ENCODE measurements at places on chromosomes 12 and 14.

GRCh38 chr14:26870096-26870495 is 272.3 kb upstream of the NOVA1 start:
- H3K27ac ChIP-seq: no peak overlapping the region
- H3K27me3 ChIP-seq: no peaks in the 10 kb centered on the region
- H3K4me3 ChIP-seq: no peak overlapping the region

GRCh38 chr12:130157998-130158753 is 4.1 kb upstream of the FZD10 start:
- H3K36me3 ChIP-seq: no peaks in the 10 kb centered on the region
- peaks cover 4% of the 10 kb centered on the region for H3K4me1 ChIP-seq
- no peak overlapping the region for H3K27ac ChIP-seq
- no peak overlapping the region for H3K4me3 ChIP-seq
- DNase-seq: no peak

GRCh38 chr14:65661865-65662264 is 249.3 kb downstream of the FUT8 start:
- H3K4me1 ChIP-seq: no peaks in the 10 kb centered on the region
- H3K4me3 ChIP-seq: no peak overlapping the region
- H3K27me3 ChIP-seq: no peaks in the 10 kb centered on the region
- no peaks in the 10 kb centered on the region for H3K36me3 ChIP-seq
- no peak for DNase-seq

DNA sequence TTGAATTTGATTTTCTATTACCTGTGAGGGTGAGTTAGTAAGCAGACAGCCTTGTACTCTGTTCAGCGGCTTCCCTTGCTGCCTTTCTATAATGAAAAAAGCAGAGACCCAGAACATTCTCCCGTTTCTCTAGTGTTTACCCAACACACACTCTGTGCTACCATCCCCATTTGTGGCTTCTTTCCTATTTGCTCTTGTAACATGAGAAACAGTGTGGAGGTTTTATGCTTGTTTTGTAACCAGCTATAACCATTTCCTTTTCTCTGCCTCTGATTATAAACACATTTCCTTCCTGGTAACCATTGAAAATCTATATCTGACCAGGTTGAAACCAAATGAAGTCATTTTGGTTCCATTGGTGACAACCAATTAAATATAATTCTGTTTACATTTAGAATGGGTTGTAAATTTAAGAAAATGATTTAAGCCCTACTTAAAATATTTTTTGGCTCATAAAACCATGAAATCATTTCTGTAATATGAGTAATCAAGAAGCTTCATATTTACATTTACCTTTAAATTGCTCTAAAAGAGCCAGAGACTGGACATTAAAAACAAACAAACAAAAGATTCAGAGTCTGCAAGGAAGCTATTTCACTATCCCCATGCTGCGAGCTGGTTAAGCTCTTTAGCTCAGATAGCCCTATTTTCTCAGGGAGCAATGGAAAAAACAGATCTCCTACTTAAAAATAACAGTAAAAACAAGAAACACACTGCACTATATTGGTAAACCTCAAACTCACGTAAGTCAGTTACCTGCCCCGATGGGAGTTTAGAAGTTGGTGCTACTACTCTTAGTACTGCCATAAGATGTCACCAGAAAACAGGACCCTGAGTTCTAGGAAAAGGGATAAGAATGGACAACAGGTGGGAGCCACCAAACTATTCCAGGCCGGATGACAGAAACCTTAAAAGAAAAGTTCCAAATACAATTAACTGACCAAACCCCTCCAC is 206.5 kb upstream of the EEA1 start:
- H3K36me3 ChIP-seq: no peaks in the 10 kb centered on the region
- H3K4me3 ChIP-seq: no peak overlapping the region
- peaks cover 7% of the 10 kb centered on the region for H3K4me1 ChIP-seq
- no peaks in the 10 kb centered on the region for H3K27me3 ChIP-seq

DNA sequence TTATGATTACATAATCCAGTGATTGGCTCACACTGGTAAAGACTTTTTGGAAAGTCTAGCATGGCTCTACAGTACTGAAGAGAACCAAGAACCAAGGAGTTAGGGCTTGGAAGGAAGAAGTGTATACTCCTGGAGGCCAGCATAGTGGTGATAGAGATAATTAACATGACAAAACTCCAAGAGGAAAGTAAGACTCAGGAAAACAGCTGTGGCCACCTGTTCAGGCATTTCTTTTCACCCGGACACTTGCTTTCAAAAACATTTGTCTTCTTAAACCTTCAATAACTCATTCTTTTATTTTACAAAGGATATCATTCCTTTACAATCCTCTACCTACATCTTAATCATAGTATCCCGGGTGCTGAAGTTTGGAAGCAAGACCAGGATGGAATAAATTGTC is 50.9 kb downstream of the KLHL28 start:
- no peak overlapping the region for H3K27ac ChIP-seq
- H3K36me3 ChIP-seq: no peaks in the 10 kb centered on the region
- H3K4me3 ChIP-seq: no peak overlapping the region
- peaks cover 3% of the 10 kb centered on the region for H3K4me1 ChIP-seq
- peaks cover 24% of the 10 kb centered on the region for H3K27me3 ChIP-seq

- no peaks in the 10 kb centered on the region for H3K36me3 ChIP-seq
- no peak overlapping the region for H3K4me3 ChIP-seq
- H3K27ac ChIP-seq: no peak overlapping the region
- no peaks in the 10 kb centered on the region for H3K27me3 ChIP-seq
These were observed 151.2 kb downstream of the GPR65 start for GRCh38 chr14:88156127-88156526.

DNA sequence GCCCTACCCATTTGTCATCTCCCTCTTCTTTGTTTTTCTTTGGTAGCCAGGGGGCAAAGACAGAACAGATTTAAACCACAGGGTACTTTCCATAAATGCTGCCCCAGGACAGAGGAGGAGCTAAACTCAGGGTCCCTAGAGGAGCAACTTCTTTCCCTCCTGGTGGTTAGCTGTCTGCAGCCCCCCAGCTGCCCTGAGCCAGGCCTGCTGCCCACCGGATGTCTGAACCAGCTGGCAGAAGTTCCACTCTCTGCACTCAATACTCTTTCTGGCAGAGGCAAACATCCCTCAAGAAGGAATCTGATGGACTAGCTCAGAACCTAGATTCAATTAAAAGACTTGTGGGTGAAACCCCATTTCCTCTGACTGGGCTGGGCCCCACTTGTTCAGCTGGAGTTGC is 10.7 kb downstream of the VDR start:
- no peaks in the 10 kb centered on the region for H3K36me3 ChIP-seq
- no peak overlapping the region for H3K27ac ChIP-seq
- H3K27me3 ChIP-seq: peaks cover 2% of the 10 kb centered on the region
- no peak for DNase-seq

DNA sequence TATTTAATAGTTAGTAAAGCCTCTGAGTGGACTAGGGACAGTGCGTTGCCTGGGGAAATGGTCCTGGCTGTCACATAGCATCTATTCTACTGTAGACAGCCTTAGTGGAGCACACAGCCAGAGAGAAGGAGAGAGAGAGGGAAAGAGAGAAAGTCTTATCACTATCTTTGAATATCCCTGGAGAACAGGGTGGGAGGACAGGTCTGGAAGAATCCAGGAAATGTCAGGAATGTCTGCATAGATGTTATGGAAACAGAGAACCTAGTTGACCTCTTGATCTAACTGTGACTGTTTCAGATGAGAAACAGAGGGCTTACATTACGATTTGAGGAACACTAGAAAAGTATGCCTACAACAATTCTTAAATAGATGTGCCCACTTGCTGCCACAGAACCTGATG is 92.8 kb downstream of the SLC15A5 start:
- DNase-seq: no peak
- H3K4me3 ChIP-seq: no peak overlapping the region
- H3K36me3 ChIP-seq: no peaks in the 10 kb centered on the region
- no peaks in the 10 kb centered on the region for H3K4me1 ChIP-seq
- no peak overlapping the region for H3K27ac ChIP-seq

DNA sequence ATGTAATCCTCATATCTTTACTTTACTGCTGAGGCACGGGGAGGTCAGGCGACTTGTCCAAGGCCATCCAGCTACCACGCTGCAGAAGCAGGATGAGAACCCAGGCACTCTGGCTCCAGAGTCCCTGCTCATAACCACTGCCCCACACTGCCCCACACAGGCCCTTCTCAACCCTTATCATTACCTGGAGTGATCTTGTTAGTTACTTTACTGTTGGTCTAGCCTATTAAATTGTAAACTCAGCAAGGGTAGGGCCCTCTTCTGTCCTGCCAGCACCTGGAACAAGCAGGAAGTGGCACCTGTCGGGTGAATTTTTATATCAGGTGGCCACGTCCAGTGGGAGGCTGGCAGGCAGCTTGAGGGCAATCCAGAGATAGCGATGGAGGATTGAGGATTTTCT is 12.2 kb downstream of the FAIM2 start:
- no peaks in the 10 kb centered on the region for H3K36me3 ChIP-seq
- H3K27me3 ChIP-seq: no peaks in the 10 kb centered on the region
- H3K4me3 ChIP-seq: no peak overlapping the region

DNA sequence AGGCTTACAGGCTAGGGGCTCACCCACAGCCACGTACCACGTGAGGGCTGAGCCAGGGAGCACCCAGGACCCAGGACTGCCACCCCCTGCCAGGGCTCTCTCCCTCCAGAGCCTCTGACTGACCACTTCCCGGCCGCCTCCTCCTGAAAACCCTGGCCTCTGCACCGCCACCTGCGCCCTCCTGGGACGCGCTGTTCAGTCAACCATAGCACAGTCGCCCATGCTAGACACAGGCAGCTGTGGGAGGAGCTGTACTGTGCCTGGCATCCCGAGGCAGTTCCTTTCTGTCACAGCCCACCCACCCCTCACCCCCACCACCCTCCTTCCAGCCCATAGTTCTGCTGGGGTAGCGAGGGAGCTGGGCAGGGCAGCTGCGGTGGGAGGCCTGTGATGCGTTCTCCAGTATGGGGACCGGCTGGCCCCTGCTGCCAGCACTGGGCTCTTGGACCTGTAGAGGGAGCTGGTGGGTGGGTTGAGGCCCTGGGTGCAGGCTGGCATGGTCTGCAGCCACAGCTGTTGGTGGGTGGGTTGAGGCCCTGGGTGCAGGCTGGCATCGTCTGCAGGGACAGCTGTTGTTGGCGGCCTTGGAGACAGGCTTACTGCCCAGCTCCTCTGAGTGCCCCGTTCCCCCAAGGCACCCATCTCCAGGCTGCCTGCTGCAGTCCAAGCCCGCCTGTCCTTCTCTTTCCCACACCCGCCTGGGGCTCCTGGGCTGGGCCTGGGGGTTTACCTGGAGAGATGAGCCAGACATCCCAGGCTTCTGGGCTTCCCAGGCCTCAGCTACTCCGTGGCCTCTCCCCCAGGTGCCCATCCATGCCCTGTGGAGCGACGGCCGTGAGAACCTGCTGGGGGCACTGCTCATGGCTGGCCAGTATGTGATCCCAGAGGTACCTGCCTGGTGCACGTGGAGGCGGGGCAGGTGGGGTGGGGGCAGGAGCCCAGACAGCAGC is 11.5 kb downstream of the ASPG start:
- DNase-seq: no peak
- no peak overlapping the region for H3K27ac ChIP-seq
- no peaks in the 10 kb centered on the region for H3K27me3 ChIP-seq
- no peak overlapping the region for H3K4me3 ChIP-seq
- H3K36me3 ChIP-seq: no peaks in the 10 kb centered on the region

GRCh38 chr12:46364777-46365580 is 7.6 kb downstream of the SLC38A2 start:
- peaks cover 100% of the 10 kb centered on the region for H3K36me3 ChIP-seq
- no peaks in the 10 kb centered on the region for H3K27me3 ChIP-seq
- peaks cover 9% of the 10 kb centered on the region for H3K4me1 ChIP-seq
- H3K27ac ChIP-seq: no peak overlapping the region
- no peak overlapping the region for H3K4me3 ChIP-seq
- DNase-seq: no peak

DNA sequence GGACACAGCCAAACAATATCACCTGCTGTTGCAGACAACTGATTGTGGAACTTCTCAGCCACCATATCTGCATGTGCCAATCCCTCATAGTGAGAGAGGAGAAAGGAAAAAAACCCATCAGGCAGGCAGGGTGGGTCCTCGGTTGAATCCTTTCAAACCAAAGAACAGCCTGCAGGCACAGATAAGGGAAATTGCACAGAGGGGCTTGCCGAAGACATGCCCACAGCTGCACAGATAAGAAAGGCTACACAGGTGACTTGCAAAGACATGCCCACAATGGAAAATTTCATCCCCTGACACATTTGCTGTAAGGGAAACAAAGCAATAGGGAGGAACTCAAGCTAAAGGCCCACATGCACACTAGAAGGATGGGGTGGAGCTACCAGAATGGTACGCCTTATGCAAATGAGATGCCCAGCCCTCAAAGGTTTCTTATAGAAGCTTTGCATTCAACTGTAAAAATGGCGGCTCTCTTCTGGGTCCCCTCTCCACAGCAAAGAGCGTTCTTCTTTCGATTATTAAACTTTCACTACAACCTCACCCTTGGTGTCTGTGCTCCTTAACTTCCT is 170.0 kb upstream of the TMPO start:
- H3K36me3 ChIP-seq: no peaks in the 10 kb centered on the region
- no peak for DNase-seq
- H3K27me3 ChIP-seq: peaks cover 3% of the 10 kb centered on the region
- no peak overlapping the region for H3K4me3 ChIP-seq
- no peaks in the 10 kb centered on the region for H3K4me1 ChIP-seq
- no peak overlapping the region for H3K27ac ChIP-seq

- no peaks in the 10 kb centered on the region for H3K4me1 ChIP-seq
- H3K27me3 ChIP-seq: no peaks in the 10 kb centered on the region
- no peak overlapping the region for H3K27ac ChIP-seq
- H3K4me3 ChIP-seq: no peak overlapping the region
- DNase-seq: no peak
These were observed 142.2 kb upstream of the RFLNA start for GRCh38 chr12:124152731-124153130.

DNA sequence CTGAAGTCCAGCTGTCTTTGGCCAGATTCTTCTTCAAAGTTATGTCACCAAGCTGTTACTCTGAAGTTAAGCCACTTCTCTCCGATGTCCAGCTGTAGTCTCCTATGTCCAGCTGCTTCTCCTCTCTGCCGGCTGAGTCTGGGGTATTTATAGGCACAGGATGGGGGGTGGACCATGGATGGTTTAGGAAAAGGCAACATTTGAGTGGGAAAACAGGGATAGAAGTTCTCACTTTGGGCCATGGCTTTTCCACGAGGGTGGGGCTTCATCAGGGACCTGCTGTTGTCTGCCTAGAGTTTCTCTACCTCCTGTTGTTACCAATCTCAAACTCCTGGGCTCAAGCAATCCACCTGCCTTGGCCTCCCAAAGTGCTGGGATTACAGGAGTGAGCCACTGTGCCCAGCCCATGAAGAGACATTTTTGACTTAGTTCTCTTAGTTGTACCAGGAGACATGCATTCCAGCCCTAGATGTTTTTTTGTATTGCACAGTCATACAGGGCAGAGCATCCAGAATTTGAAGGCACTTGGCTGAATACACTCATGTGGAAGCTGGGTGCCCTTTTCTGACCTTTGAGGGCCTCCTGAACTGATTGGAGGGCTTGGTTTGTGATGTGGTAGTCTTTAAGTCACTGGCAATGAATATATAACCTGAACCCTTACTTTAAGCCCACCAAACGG is 79.8 kb upstream of the HECTD1 start:
- DNase-seq: no peak
- no peak overlapping the region for H3K27ac ChIP-seq
- no peak overlapping the region for H3K4me3 ChIP-seq
- no peaks in the 10 kb centered on the region for H3K27me3 ChIP-seq
- H3K36me3 ChIP-seq: no peaks in the 10 kb centered on the region

Data from natural killer cell (primary cell).